ENCODE measurements at places on chromosomes 16 and 17. TPM values are rescaled to one million over a fixed set of nuclear protein-coding genes. Genes with fewer than 3 reads are reported as not detected.

Gene ERN2
- 0.17 TPM for total RNA-seq

Gene PDPK1
- total RNA-seq, result 28.1 TPM

Gene GAS2L2
- total RNA-seq, result not detected

Gene PRR35
- not detected for total RNA-seq

Gene FOXF1
- 0.75 TPM for total RNA-seq

Gene CCL8
- not detected for total RNA-seq

Gene LGALS3BP
- total RNA-seq, result 69.3 TPM

Gene OTOP3
- total RNA-seq, result not detected

Gene KRT32
- total RNA-seq, result not detected

Gene SLC6A2
- under 0.01 TPM for total RNA-seq

Gene HS3ST2
- total RNA-seq, result 0.08 TPM

Gene TERB1
- total RNA-seq, result 0.08 TPM

Gene RABEP2
- 7.5 TPM for total RNA-seq

Gene MLLT6
- total RNA-seq, result 8.5 TPM

Gene CD7
- 1.4 TPM for total RNA-seq

Gene ARL5C
- total RNA-seq, result not detected

Gene EVPLL
- not detected for total RNA-seq

Gene UTS2R
- not detected for total RNA-seq

Gene SMCR8
- 9.0 TPM for total RNA-seq

Gene WNT3
- total RNA-seq, result 4.3 TPM

Gene PLXDC1
- total RNA-seq, result 0.84 TPM

Gene SEZ6
- not detected for total RNA-seq

Gene HS3ST4
- not detected for total RNA-seq

Gene TSNAXIP1
- total RNA-seq, result 0.75 TPM

Gene C16orf95
- total RNA-seq, result 2.0 TPM

Gene HBM
- total RNA-seq, result 2,893 TPM

Gene ODAD4
- total RNA-seq, result 0.25 TPM

Gene CALB2
- total RNA-seq, result not detected

Gene KCNH6
- not detected for total RNA-seq

Gene SPECC1
- total RNA-seq, result 70.3 TPM

Gene NSMCE1
- total RNA-seq, result 16.6 TPM

Gene NPIPA8
- total RNA-seq, result 5.9 TPM

Gene BTBD17
- not detected for total RNA-seq

Gene FAM117A
- total RNA-seq, result 39.3 TPM

Gene SPATA22
- 0.19 TPM for total RNA-seq

Gene MEIOB
- total RNA-seq, result not detected

Gene CTRL
- total RNA-seq, result 0.09 TPM

Gene STX1B
- 1.2 TPM for total RNA-seq

Gene KCNH4
- not detected for total RNA-seq

Gene CBLN1
- total RNA-seq, result not detected

Gene NUPR1
- 16.1 TPM for total RNA-seq

Gene MYH1
- not detected for total RNA-seq

Gene CD300E
- 0.47 TPM for total RNA-seq

Gene CX3CL1
- total RNA-seq, result 4.8 TPM

Gene THUMPD1
- total RNA-seq, result 38.7 TPM

Gene GGT6
- 0.19 TPM for total RNA-seq

Gene FSCN2
- 0.09 TPM for total RNA-seq

Gene RPRML
- total RNA-seq, result not detected

Gene SETD1A
- 3.8 TPM for total RNA-seq

Gene ZG16
- total RNA-seq, result 2.7 TPM

Gene ANKS4B
- total RNA-seq, result 13.6 TPM

Gene SMTNL2
- total RNA-seq, result not detected

Gene KRT17
- total RNA-seq, result not detected

Gene MYH2
- total RNA-seq, result under 0.01 TPM

Gene HBA2
- total RNA-seq, result 36,951 TPM

Gene CCT6B
- total RNA-seq, result 0.84 TPM

Gene PRSS21
- 1.0 TPM for total RNA-seq

Gene TEKT5
- 0.92 TPM for total RNA-seq

Gene OR3A2
- not detected for total RNA-seq
